ENCODE measurements at places on chromosomes 6 and 20.

DNA sequence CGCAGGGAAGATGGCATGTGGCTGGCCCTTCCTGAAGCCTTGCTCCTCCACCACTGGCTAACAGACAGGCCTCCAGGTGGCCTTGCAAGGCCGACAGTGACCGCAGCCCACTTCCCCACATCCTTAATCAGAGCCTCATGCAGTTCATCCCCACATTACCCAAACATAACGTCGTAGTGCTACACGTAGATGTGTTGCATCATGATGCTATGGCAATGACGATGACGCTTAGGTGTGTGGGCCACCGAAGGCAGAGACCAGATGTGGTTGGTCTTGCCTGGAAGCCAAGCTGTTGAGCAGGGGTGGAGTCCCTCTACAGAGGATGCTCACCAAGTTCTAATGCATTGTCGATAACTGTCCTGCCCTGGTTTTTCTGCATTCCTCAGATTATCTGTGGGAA lies 5.6 kb downstream of the CD93 start:
- no peak for DNase-seq

GRCh38 chr20:63178889-63179686 lies 36.8 kb downstream of the YTHDF1 start:
- DNase-seq, result no peak

DNA sequence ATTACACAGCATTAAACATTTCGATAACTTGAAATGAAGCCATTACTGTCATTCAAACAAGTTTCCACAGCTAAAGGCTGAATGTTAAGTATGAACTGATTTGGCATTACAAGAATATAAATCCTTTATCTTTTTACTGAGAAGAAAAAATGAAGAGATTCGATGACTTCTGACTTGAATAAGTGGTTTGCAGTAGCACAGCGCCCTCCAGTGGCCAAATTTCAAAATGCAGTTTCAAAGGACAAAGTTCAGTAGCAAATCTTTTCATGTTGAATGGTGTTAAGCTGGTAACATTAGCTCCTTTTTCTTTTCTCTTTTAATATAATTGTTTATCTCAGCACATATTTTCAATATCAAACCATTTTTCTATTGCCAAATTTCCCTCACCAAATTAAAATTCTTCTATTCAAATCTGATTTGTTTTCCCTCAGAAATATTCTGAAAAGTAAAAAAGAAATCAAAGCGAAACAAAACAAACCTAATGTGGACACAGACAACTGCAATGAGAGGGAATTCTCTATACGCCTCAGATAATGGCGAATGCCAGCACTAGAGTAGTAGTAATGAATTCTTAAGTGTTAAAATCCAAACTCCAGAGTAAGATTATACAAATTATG lies 145.7 kb downstream of the BTBD9 start:
- peak; percentile 67 for DNase-seq

DNA sequence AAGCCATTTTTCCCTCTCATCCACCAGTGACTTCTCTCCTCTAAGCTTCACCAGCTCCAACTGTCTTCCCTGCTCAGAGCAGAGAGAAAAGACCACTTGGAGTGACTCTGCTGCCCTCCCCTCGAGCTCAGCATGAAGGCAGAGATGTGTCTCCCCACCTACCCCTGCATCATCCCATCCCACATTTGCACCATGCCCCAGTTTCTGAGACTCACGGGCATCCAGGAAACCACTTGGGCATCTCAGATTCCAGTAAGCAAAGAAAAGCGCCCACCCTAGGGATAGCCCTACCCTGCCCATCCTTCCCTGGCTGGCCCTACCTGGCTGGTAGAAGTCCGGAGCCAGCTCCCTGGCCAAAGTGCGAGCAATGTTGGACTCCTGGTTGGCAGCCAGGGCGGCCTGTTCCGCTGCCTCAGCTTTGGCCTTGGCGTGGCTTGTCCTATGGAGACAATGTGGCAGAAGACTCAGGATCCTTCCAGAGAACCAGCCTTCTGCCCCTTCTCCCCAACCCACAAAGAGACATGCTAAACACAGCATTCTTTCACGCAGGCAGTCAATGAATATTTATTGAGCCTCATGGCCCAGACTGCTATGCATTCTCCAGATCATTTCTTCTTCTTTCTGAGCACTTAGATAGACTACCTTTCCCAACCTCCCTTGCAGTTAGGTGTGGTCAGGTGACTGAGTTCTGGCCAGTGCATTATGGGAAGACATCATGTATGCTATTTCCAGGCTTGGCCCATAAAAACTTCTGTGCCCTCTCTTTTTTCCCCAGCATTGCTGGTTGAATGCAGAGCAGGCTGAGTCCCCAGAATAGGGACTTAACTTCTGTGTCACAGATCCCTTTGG lies 68.6 kb downstream of the JPH2 start:
- DNase-seq, result no peak

GRCh38 chr6:155436981-155437749 lies 18.5 kb downstream of the NOX3 start:
- no peak for DNase-seq

DNA sequence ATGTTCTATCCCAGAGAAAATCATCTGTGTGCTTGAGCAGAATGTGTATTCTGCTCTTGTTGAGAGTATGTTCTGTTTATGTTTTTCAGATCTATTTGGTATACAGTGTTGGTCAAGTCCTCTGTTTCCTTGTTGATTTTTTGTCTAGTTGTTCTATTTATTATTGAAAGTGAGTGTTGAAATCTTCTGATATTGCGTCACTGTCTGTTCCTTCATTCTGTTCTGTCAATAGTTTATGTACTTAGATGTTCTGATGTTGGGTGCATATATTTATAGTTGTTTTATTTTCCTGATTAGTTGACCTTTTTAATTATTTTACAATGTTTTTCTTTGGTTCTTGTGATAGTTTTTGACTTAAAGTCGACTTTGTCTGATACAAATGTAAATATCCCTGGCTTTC lies 458.7 kb upstream of the HSF2 start:
- DNase-seq, result no peak

GRCh38 chr20:35329435-35330139 lies 37.4 kb upstream of the FAM83C start:
- DNase-seq, result no peak

DNA sequence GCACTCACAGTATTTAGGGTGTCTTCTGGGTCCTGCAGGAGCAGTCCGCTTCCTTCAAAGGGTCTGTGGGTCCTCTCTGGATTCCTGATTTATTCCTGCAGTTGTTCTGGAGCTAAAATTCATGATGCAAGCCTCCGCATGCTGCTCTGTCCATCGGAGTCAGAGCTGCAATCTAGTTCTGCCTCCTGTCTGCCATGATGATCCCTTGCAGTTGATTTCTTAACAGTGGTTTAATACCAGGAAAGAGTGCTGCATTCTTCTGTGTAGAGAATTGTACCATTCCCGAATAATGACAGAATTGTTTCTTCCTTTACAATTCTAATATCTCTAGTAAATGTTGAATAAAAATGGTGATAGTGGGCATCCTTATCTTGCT lies 72.0 kb upstream of the B3GAT2 start:
- no peak for DNase-seq

- DNase-seq, result no peak
Measured at GRCh38 chr20:47036091-47036870, 141.6 kb downstream of the EYA2 start.

DNA sequence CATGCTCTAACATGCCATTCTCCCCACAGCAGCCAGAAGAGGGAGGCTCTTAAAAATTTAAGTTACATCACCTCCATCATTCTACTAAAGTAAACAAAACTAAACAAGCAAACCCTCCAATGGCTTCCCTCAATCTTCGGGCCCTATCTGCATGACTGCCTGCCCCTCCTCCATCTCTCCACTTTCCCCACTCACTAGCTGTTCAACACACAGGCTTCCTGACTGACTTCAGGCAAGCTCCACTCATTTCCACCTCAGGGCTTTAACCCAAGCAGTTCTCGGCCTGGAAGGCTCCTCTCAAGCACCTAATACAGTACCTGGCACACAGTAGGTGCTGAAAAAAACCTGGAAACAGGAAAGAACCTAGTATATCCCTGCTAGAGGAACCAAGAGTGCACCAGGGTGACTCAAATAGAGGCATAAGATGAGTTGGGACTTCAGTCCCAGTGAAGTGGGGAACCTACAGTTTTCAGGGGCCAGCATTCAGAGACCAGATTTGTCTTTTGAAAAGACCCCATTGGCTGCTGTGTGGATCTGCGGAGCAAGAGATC lies 2.8 kb downstream of the AHCY start:
- no peak for DNase-seq

DNA sequence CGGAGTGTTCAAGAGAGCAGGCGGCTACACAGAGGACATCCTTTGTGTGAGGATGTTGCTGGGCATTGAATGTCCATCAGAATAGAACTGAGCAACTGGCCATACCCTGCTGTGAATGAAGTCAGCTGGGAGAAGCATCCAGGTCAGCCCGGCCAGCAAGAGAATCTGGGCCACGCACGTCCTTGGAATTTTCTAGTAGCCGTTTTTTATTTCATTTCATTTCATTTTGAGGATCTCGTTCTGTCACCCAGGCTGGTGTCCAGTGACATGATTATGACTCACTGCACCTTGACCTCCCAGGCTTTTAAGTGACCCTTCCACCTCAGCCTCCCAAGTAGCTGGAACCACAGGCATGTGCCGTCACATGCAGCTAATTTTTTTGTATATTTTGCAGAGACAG lies 97.9 kb downstream of the SSR1 start:
- no peak for DNase-seq

DNA sequence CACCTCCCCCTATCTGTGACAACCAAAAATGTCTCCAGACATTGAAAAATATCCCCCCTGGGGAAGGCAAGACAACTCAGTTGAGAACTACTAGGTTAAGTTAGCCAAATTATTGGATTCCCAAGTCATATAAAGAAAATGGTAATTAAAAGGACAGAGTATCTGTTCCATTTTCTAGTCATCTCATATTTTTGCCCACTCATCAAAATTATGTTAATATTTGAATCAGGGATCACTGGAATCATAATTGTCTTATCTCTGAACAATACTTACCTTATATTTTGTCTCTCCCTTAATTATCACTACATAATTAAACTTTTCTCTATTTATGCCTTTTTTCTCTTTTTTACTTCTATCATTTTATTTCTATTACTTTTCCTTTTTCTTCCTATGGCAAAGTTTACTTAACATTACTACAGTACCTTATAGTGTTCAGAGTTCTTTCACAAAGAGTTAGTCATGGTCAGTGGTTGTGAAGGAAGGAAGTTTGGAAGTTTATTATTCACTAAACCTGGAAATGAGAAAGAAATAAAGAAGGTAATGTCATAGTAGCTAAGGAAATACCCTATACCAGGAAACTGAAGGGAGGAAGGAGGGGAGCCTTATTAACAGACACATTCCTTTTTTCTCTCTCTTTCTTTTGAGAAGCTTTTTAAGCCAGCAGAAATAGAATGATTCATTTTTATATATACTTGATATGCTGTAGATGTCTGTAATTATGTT lies 332.9 kb downstream of the COL12A1 start:
- no peak for DNase-seq

DNA sequence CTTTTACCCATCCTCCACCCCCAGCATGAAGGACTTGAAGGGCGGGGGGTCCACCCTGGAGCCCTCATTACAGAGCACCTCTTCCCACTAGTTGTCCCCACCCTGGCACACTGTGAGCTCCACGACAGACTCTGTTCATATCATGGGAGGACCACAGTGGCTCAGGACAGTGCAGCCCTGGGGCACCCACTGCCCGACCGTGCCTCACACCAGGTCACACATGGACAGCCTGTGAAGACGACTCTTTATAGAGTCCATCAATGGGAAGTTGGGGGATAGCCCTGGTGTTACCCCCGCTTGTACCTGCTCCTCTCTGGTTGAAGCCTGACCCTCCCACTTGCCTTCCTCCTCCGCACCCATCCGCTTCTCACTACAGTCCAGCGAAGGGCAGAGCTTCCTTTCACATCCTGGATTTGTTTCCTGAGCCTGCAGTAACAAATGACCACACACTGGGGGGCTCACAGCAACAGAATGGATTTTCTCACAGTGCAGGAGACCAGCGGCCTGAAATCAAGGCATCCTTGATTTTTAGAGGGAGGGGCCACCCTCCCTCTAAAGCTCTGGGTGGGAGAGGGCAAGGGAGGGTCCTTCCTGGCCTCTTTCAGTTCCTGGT lies 15.5 kb downstream of the ZNF831 start:
- DNase-seq, result no peak

DNA sequence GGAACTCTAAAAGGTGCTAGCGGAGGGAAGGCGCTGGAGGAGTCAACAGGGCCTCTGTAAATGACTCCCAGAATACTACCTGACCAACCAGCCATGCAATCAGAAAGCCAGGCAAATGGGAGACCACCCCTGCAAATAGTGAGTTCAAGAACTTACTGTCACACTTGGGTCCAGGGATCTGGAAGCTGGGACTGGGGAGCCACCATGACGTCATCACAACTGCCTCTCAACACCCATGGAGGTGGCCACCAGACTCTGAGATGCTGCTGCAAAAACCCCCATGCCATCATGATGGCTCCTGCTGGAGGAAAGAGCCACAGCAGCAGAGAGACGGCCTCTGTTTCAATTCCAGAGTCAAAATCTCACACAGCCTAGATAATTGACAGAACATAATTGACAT lies 8.5 kb upstream of the PDYN start:
- DNase-seq, result no peak

GRCh38 chr6:67009818-67010217 lies 1302.8 kb upstream of the EYS start:
- no peak for DNase-seq

GRCh38 chr6:133432021-133432989 lies 191.1 kb downstream of the EYA4 start:
- DNase-seq, result no peak

- peak; percentile 40 for DNase-seq
Measured at GRCh38 chr6:83430611-83431544, at the start of gene ME1. TSS of gene ME1 (minus strand) at chr6:83431051. CDS start at chr6:83430954, 97 bp downstream.

DNA sequence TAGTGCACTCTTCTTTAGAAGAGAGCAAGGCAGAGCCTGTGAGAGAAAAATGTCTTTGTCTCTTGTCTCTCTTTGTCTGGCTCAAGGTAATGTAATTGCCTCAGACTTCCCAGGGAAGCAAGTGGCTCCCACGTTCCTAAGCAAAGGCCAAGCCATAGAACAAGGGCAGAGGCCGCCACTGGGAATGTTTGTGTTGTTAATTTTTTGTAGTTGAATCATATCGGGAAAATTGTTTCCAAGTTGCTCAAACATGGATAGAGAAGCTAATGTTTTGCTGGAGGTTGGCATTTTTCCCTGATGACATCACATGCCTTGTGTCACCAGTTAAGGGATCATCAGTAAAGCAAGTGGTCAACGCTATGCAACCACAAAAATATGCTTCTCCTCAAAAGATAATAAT lies 211.5 kb upstream of the FOXA2 start:
- peak; percentile 77 for DNase-seq

DNA sequence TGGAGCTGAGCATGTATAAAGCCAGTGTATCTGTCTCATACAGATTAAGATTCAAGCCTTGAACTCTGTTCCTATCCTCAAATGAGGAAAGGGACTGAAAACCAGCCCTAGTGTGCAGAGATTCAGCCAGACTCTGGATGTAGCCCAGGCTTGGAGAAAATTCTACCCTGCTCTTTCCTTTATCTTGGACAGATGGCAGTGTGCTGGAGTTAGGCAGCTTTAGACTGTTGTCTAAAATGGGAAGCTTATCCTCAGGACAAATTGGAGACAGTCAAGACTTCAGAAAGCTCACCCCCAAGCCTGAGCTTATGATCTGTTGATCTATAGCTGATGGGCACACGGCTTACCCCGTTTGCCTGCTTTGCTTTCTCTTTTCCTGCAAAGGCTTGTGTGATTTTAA lies 1057.6 kb downstream of the KIF16B start:
- DNase-seq, result no peak

GRCh38 chr6:156430386-156430785 lies 346.8 kb upstream of the ARID1B start:
- DNase-seq, result no peak
